Caudate nucleus (tissue), 63 donors: ENCODE measurements at places on chromosomes 2 and 18.

DNA sequence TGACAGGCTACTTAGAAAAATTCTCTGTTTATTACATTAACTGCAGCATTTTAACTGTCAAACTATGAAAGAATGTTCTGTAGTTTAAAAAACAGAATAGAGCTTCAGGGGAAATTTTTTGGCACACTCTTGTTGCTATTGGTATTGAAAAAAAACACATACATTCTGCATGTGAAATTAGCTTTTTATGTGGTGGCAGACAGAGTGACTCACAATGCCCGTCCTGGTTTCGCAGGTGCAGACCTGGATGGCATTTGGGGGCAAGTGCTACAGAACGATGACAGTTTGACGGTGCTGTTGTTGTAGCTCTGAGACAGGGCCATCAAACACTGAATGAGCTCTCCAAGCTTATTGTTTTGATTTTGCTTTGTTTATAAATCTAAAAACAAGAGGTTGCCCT lies 105.0 kb upstream of the MAP3K20 start:
- DNase-seq, result no peak

GRCh38 chr2:54428108-54428831 lies 27.9 kb upstream of the SPTBN1 start:
- no peak for DNase-seq

- no peak for DNase-seq
Observed at GRCh38 chr2:65353927-65354326, 78.5 kb downstream of the SPRED2 start.

- no peak for DNase-seq
Observed at GRCh38 chr2:236974148-236974547, 111.5 kb upstream of the COPS8 start.

- no peak for DNase-seq
Observed at GRCh38 chr2:62744603-62745002, 39.1 kb downstream of the EHBP1 start.

- DNase-seq, result no peak
Observed at GRCh38 chr2:147603447-147603846, 241.4 kb upstream of the ACVR2A start.

DNA sequence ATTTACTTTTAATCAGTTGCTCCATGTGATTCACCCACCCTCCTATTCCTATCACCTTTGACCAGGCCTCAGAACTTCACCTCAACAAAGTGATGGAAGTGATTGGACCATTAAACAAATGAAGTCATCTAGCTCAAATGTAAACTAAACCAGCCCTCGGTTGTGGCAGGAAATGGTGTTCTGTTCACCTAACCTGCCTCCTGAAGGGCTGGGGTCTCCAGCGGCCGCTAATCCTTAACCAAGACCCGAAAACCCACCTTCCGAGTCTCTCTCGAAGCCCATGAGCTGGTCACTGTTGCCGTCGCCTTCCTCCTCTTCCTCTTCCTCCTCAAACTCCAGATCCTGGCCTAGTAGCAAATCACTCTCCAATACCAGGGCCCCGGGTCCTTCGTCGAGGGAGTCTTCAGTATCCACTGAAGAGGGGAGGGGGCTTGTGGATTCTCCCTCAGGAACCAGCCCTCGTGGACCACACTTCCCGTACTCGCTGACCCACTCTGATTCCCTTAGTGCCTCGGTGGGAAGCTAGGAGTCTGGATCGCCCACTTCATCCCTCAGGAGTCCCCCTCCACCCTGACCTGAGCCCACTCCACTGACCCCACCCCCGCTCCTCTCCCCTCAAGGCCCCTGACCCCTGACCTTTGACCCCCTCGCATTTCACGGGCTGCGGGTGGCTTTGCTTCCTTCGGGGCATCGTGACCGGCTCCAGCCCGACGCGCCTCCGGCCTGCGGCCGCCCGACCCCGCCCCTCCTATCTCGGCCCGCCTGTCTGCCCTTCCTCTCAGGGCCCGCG lies 503 bp downstream of the ZNF513 start:
- peak; percentile 80 for DNase-seq

- DNase-seq, result no peak
Observed at GRCh38 chr2:223644136-223644535, 42.0 kb upstream of the SCG2 start.

DNA sequence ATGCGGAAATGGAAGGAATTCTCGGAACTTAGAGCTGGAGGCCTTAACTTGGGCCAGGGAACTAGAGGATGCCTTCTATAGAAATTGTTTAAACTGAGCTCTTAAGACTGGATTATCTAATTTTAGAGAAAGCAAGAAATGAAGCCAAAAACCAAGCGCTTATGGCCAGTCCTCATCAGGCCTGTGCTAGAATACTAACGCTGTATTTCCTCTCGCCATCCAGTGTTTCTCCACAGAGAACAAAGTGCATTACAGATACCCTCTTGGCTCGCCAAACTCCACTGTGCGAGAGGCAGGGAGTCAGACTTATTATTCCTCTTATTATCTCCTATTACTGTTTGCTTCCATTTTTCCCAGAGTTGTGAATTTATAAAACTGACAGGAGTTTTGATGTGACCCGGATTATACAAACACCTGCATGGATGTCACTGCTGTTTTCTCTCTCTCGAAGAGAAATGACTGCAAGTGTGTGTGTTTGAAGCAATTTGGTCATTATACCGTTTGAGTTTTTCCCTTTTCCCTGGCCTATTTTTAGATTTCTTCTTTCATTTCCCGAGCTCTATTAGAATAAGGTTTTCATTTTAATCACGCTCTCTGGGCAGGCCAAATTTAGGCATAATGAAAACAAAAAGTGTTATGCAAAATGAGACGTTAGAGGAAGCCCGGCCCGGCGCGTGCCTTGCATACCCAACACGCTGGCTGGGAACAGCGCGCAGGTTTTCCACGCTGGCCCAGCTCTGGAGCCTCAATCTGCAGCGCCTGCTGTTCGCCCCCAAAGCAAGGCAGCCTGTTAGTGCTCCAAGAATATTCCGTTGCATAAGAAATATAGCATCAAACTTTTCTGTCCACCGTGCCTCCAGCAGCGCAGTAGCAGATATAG lies 103.3 kb downstream of the ALK start:
- no peak for DNase-seq

GRCh38 chr2:10518470-10519393 lies 70.6 kb upstream of the ODC1 start:
- no peak for DNase-seq

- no peak for DNase-seq
Observed at GRCh38 chr18:61797696-61798590, 94.9 kb downstream of the RNF152 start.

- DNase-seq, result no peak
Observed at GRCh38 chr2:183014005-183014404, 24.3 kb downstream of the NCKAP1 start.
